Germinal center (tissue), 1 donor: ENCODE measurements at places on chromosomes 4 and X.

GRCh38 chrX:1492421-1493012 is 39.8 kb upstream of the ASMTL start:
- no peak for DNase-seq

DNA sequence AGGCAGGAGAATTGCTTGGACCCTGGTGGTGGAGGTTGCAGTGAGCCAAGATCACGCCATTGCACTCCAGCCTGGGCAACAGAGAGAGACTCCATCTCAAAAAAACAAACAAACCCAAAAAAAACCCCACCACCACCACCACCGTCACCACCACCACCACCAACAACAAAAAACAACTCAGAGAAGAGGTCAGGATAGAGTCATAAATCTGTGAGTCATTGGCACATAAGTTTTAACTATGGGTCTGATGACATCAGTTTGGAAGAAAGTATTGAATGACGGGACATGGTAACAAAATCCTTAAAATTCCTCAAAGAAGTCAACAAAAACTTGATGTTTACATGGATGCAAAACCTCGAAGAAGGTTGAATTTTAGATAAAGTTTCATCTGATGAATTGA is 288.0 kb upstream of the SFRP2 start:
- no peak for DNase-seq

DNA sequence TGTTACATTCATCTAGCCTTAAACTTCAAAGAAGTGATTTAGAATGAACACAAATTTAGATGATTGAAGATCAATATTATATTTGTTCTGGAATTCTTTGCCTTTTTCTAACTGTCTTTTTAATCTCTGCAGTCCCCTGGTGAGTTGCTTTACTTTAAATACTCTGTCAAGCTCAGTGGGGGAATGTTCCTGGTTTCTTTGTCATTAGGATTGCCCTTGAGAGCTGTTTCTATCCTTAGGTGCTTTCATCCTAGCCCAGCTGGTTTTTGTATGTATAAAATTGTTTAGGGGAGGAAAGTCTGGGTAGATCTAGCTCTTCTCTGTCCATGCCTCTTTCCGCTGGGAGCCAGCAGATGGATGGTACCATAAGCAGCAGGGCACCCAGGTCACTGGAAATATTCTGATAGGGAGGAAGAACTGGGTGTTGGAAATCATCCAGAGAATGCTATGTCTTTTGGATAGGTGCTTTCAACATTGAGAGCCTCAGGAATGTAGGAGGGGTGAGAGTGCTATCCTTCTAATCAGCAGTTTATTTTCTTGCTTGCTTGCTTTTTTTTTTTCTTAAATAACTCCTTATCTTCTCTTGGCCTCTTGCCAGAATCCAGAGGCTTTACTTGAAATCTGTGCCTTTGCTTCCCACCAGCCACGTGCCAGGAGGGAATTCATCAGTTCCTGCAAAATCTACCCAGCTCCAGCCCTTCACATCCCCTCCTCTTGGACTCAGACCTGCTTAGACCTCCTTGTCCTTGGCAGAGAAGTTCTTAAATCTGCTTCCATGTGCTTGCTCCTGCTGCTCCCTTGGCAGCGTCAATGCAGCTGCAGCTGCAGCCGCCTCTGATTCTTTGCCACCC is 215.3 kb upstream of the ANXA3 start:
- no peak for DNase-seq

GRCh38 chr4:68304731-68305130 is 45.2 kb downstream of the YTHDC1 start:
- DNase-seq: no peak

GRCh38 chr4:77127837-77128621 is 29.0 kb upstream of the CCNG2 start:
- DNase-seq: no peak

- no peak for DNase-seq
These were observed 1143.9 kb downstream of the STIM2 start for GRCh38 chr4:28004520-28004919.

- DNase-seq: no peak
These were observed 22.4 kb downstream of the PRRG1 start for GRCh38 chrX:37371578-37371991.

GRCh38 chr4:14025111-14025510 is 397.6 kb upstream of the BOD1L1 start:
- no peak for DNase-seq

DNA sequence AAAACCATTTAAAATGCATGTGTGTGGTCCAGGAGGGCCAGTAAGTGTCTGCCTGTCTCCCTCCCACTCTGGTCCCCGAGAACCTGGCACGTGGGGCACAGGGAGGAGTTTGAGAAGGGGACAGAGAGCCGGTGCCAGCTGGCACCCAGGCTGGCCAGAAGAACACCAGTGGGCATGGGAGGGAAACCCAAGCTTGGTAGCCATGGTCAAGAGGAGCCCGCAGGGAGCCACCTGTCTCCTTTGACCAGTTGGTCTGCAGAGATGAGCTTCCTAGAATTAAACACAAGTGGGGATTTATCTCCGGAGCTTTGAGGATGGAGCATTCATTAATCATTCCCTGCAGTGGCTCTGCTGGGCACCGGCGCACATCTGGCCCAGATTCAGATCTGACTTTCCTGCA is 41.6 kb downstream of the HMX1 start:
- DNase-seq: no peak

DNA sequence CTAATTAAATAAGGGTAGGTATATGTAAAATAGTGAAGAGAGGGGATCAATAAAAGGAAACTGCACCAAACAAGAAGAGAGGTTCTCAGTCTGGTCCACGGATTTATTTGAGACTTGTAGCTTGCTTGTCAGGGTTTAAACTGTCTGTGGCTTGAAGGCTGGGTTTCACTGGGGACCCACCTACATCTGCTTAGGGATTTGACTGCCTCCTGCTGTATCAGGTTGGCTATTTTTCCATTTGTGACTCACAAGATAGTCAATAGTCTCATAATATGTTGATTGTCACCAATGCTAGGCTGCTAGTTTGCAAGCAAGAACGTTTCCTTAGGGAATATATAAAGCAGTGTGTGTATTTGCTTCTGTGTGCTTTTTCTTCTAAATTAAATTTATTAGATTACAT is 1950.7 kb upstream of the IGFBP7 start:
- no peak for DNase-seq

DNA sequence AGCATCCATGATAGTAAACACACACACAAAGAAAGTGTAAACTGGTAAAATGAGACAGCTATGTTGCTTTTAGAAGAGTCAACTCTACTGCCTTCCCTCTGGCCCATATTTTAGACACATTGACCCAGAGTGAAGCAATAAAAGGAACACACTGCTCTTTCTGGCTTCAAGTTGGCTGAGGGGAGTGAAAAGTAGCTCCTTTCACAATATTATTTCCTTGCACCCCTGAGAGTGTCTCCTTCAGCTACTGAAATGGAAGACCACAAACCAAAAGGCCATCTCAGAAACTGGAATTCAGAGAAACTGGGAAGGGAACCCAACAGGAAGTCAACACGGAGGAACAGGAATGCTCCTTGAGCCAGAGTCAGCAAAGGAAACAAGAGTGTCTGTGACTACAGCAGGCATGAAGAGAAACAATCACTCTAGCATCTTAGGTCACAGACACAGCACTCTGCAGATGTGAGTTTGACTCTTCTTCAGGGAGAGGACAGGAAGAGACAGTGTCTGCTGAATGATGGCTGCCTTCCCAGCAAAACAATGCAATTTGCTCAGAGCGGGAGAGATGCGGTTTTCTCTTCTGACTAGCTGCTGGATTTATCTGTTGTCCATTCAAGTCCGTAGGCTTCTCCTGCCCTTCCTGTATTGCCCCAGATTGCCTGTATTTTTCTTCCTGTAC is 106.7 kb downstream of the SPATA18 start:
- DNase-seq: no peak

DNA sequence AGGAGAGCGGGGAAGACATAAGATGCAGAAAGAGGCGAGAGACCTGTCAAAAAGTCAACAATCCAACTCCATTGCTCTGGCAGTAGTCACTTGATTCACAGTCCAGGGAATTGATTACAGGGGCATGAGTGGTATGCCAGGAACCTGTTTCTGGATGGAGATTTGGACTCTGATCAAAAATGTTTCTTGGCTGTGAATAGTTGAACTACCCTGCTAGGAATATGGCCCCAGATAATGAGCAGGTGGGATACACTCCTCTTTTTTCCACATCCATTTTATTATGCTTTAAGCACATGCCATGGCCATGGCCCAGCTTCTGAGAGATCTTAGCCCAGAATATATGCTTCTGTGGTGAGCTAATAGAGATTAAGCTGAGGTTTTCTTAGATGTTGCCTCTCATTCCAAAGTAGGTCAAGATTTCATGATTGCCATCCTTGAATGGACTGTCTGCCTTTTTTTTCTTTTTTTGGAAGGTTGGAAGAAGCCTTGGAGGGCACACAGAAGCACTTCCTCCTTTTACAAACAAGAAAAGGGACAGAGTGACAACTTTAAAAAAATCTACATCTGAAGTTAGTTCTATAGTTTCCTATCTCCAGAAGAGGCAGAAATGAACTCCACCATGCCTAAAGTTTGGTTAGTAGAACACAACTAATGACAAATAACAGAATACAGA is 121.9 kb downstream of the KIT start:
- DNase-seq: no peak

GRCh38 chrX:153649915-153650782 is 3.1 kb downstream of the DUSP9 start:
- DNase-seq: no peak

GRCh38 chrX:120736989-120737388 is 107.1 kb upstream of the C1GALT1C1 start:
- no peak for DNase-seq

- DNase-seq: no peak
These were observed 24.6 kb upstream of the MOB1B start for GRCh38 chr4:70877556-70877955.

DNA sequence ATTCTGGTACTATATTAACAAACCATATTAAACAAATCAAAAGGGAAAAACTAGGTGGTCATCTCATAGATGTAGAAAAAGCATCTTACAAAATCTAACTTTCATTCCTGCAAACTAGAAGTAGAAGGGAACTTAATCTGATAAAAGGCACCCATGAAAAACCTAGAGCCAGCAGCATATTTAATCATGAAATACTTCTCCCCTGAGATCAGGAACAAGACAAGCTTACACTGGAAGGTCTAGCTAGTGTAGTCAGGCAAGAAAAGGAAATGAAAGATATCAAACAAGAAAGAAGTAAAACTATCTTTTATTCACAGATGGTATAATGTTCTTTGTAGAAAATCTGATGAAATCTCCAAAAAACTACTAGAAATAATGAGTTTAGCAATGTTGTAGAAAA is 41.2 kb downstream of the ATP10D start:
- DNase-seq: no peak

- DNase-seq: no peak
These were observed 105.0 kb downstream of the TBL1X start for GRCh38 chrX:9569876-9570301.
